ENCODE measurements at places on chromosomes 2 and 18.

GRCh38 chr2:2187196-2187595 is 143.9 kb downstream of the MYT1L start:
- no peak for DNase-seq

DNA sequence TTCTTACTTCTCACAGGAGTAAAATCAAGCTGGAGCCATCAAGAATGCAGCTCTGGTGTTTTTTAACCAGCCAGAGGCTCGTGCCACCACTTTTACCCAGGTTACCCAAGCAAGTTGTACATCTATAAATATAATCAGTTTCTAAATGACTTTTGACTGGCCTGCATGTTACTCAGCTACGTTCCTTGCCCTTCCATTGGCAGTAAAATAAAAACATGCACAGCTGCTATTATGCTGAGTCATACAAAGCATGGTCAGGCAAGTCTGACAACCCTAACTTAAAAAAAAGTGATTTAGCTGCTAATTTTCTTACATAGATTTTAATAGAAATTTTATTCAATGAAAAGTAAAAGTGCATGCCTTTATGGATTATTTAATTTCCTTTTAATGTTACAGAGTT is 111.7 kb upstream of the CSRNP3 start:
- DNase-seq, result peak; percentile 52

- no peak for DNase-seq
Measured at GRCh38 chr18:6222271-6222670, 192.4 kb downstream of the L3MBTL4 start.

GRCh38 chr18:6414118-6414722 is 491 bp downstream of the L3MBTL4 start:
- DNase-seq, result peak; percentile 25

GRCh38 chr2:217510771-217511291 is 492.0 kb downstream of the TNS1 start:
- peak; percentile 54 for DNase-seq

GRCh38 chr18:51009072-51009471 is 20.9 kb upstream of the SMAD4 start:
- DNase-seq, result no peak

DNA sequence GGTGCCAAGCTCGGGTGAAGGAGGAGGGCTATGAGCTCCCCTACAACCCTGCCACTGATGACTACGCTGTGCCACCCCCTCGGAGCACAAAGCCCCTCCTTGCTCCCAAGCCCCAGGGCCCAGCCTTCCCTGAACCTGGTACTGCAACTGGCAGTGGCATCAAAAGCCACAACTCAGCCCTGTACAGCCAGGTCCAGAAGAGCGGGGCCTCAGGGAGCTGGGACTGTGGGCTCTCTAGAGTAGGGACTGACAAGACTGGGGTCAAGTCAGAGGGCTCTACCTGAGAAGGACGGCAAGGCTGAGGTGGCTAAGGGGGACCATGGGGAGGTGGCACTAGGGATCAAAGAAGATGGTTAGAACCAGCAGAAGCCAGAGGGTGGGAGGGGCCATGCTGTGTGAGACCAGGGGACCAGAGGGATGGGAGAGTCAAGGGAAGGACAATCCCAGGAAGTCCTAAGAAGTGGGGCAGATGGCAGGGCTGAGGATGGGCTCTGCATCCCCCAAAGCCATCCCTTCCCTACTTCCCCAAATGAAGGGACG is 2.4 kb downstream of the DOK1 start:
- no peak for DNase-seq

GRCh38 chr2:32172870-32173269 is 7.2 kb downstream of the SLC30A6 start:
- no peak for DNase-seq

DNA sequence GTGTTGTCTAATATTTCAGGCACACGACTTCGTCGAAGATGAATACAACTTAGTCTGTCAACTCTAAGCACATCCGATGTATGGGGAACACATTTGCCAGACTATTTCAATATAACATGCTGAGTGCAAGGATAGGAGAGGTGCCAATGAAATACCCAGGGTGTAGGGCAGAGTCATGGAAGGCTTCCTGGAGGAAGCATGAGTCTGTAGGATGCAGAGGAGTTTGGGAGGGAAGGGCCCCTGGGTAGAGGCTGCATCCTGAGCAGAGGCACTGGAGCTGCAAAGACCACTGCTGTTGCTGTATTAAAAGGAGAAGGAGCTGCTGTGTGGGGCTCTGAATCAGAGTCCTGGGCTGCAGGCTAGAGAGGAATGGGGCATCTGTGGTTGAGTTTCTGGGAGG is 89.9 kb downstream of the ASAP2 start:
- no peak for DNase-seq

DNA sequence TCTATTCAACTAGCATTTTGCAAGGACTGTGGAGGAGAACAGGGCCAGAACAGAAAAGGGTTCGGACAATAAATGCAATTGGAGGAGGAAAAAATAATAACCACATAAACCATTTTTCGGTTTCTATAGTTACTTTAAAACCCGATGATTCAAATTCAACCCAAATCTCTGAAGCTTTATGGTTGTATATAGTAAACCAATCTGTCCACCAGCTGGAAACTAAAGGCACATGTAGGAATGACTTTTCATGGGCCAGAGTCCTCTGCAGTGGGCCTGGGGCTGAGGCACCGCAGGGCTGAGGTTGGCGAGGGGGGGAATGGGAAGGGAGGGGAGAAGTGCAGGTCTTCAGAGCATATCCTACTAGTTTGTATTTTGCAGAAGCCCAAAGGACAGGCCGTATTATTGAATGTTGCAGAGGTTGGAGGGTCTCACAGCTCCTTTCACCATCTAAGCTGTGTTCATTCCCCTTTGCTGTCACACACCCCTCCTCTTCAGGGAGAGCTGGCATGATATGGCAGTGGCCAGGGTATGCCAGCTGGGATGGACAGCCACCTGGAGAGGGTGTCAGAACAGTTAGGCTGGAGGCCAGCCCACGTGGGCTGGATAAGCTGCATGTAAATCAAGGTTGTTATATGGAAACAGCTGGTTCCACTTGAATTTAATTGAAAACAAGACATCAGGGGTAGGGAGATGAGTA is 267.1 kb downstream of the PRKCE start:
- DNase-seq, result no peak

DNA sequence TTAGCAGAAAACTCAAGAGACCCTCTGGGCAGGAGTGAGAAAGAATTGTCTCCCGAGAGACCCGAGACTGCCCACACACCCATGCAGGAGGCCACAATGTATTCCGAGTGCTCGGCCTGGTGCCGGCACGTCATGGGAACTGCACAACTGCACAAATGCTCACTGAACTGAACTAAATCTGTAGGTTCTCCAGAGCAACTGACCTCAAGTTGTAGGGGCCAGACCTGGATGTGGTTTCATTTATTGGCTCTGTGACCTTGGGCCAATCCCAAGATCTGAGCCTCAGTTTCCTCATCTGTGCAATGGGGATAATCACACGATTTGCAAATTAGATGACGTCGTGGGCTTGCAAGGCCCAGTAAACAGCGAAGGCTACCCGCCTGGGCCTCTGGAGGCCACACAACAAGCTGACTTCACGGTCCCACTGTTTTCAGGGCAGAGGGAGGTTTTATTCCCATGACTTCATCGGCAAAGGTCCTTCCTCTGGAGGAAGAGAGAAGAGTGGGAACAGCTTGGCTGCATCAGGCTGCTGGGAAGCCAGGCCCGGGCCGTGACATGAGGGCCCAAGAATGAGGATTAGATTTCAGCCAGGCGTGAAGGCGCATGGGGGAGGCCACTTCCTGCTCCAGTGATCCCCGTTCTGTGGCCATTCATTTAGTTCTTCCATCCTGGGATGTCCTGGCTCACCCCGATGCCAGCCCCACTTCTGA is 3.6 kb upstream of the ERFE start:
- DNase-seq, result no peak

- DNase-seq, result no peak
Measured at GRCh38 chr2:161991991-161992390, 82.0 kb downstream of the DPP4 start.

- no peak for DNase-seq
Measured at GRCh38 chr18:26432651-26433424, 115.5 kb downstream of the KCTD1 start.

DNA sequence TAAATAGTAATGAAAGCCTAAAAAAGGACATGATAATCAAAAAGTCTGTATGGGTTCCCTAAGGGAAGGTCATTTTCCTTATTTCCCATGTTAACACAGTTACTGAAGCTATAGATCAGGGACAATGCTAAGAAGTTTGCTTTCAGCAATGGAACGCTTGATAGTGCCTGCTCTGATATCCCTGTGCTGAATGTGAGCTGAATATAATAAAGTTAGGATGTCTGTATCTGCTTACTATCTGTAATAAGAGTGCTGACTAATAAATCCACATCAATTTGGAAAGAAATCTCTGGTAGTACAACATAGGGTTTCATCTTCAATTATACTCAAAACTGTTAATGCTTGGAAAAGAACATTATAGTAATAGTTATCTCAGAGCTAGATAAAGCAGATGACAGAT is 25.8 kb downstream of the TTC21B start:
- no peak for DNase-seq

DNA sequence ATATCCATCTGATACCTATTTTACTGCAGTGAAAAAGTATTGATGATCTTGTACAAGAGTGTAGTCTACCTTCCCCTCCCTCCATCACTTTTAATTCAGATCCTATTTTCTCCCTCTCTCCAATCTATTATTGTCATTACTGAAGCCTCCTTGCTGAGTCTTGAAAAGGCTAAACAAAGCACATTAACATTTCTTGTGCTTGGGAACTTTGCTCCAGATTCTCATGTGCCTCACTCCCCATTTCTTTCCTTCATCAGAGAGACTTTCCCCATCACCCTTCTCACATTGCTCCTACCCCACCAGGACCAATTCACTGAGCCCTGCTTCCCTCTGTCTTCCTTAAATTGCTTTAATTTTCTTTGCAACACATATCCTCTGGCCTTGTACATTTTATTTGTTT is 736.2 kb upstream of the GCFC2 start:
- no peak for DNase-seq

- no peak for DNase-seq
Measured at GRCh38 chr2:15619938-15620337, 28.3 kb downstream of the DDX1 start.

GRCh38 chr2:42980764-42981416 is 188.5 kb upstream of the HAAO start:
- no peak for DNase-seq

GRCh38 chr2:20534913-20535801 is 88.3 kb downstream of the RHOB start:
- DNase-seq, result peak; percentile 93

DNA sequence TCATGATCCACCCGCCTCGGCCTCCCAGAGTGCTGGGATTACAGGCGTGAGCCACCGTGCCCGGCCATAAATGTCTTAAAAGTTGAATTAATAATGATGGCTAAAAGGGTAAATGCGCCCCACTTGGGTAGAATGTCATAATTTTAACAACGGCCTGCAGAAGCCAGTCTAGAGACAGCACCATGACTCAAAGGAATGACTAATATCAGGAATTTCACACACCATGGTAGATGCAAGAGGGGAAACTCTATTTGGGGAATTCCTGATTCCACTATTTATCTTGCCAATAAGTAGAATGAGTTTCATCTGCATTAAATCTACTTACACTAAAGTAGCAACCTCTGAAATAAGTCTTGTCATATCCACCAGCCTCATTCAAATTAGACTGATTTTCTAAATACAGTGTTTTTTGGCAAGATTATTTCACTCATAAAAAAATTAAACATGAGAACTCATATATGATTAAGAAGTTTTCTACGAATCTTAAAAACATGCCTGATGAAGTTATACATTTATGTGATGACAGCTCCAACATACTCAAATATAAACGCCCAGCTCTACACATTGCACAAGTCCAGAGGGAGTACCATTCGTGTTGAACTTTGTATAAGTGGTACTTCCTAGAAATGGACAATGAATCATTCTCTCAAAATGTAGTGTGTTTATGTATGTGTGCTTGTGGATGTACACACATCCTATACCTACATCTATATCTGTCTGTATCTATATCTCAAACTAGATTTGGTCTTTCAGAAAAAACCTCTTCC is 309.7 kb downstream of the IRS1 start:
- DNase-seq, result no peak

- DNase-seq, result peak; percentile 2
Measured at GRCh38 chr2:158755310-158756087, 39.6 kb upstream of the DAPL1 start.

- no peak for DNase-seq
Measured at GRCh38 chr2:45470531-45470930, 140.5 kb downstream of the SRBD1 start.

- peak; percentile 37 for DNase-seq
Measured at GRCh38 chr2:207103132-207103531, 62.6 kb downstream of the KLF7 start.

- DNase-seq, result no peak
Measured at GRCh38 chr2:32732120-32732519, 104.3 kb downstream of the TTC27 start.

DNA sequence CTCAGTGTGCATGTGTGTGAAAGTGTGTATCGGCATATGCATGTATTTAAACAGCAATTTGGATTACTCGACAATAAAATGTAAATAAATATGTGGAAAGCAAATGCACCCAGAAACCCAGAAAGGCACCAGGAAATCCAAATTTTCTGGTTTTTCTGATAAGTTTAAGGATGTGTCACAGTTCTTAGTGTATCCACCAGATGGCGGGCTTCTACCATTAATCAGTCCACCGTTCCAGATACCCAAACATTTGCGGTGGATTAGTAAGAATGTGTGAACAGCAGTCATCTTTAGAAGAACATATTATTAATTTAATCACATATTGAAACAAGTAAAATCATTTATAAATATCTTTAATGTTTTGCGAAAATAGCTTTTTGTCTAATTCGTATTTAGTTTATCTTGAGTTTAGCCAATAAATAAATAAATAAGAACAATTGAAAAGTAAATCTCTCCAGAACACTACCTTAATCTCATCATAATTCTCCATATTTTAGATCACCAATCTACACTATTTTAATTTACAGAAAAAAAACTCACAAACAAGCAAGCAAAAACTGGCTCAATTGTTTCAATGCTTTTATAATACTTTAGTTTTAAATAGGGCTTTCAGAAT is 298.9 kb downstream of the DSEL start:
- DNase-seq, result peak; percentile 71

DNA sequence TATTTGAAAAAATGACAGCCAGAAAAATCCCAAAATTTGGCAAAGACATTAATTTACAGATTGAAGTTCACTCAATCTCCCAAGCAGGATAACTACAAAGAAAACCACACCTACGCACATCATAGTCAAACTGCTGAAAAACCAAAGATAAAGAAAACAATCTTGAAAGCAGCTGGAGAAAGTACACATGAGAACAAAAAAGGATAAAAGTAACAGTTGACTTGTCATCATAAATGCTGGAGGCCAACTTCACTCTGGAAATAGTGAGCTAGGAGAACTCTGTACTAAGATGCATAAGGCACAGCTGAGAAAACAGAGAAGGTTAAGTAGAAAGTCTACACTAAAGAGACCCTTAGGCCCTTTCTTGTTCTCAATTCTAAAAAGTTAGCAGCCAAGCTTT is 73.1 kb downstream of the TLK1 start:
- DNase-seq, result no peak

Measured in trophoblast cell (in vitro differentiated cells and primary cell).